NCI-H1930 (cell line): ENCODE measurements at places on chromosomes 13 and 19.

- DNase-seq = no peak
These were observed 24.2 kb downstream of the CERS4 start for GRCh38 chr19:8233370-8233769.

DNA sequence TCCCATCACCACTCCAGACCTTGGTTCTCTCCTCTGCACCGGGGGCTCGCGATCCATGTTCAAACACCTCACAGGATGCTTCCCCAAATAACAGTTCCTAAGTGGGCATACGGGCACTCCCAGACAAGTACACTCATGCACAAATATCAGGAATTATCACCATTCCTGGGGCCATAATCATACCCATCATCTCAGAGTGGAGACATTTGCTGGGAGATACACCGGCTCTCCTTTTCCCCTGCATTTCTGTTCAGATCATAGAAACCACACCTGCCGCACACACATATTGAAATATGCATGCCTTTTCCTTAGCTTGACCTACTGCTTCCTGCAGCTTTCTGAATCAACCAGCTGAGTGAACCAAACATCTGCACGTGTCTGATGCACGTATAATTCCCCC lies 33.9 kb upstream of the MBNL2 start:
- no peak for DNase-seq

GRCh38 chr19:5122121-5122400 lies 153.1 kb downstream of the KDM4B start:
- no peak for DNase-seq

DNA sequence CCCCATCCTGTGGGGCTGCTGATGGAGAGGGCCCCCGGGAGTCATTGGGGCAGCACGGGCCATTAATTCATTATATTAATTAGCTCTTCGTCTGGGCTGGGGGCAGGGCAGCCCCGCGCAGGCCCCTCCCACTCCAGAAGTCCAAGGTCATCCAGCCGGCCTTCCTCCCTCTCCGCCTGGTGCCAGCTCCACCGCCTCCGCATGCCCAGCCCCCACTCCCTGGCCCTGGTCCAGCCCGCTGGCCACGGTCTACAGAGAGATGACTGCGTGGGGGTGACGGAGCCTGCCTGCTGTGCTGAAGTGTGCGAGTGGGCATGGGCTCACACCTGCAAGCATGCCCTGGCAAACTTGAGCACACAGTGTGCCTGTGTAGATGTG lies 8.8 kb downstream of the IGLON5 start:
- no peak for DNase-seq

- no peak for DNase-seq
These were observed 12.0 kb upstream of the SHFL start for GRCh38 chr19:10074153-10074552.
